B cell (primary cell): ENCODE measurements at places on chromosomes 4 and X. TPM values are rescaled to one million over a fixed set of nuclear protein-coding genes. Genes with fewer than 3 reads are reported as not detected.
A peak's percentile ranks its signal among the peaks of the same experiment; 100 is the strongest.

ABRAXAS1 gene
- total RNA-seq, result 34.4 and 38.4 TPM in 2 replicates

NAP1L3 gene
- 0.12 and 0.17 TPM in 2 replicates for total RNA-seq

NAA11 gene
- total RNA-seq, result not detected in 2 replicates

TMPRSS11D gene
- total RNA-seq, result not detected in 2 replicates

DNA sequence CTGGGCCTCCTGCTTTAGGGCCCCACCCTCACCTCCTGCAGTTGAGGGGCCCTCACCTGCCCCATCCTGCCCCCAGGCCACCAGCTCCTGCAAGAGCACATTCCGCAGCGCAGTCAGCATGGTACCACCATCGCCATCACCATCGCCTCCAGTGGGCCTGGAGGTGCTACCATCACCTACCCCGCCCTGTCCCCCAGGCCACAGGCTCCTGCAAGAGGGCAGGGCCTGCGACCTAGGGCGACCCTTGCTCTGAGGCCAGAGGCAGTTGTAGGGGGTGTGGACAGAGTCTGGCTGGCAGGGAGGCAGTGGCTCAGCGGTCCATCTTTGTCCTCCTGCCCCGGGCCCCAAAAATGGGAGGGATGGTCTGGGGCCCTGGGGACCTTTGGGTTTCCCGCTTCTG lies 3.9 kb upstream of the HAUS7 start:
- no peak overlapping the region for H3K4me3 ChIP-seq
- peak; percentile 21 for DNase-seq
- no peak overlapping the region for H3K27ac ChIP-seq
- H3K36me3 ChIP-seq, result no peaks in the 10 kb centered on the region

DNA sequence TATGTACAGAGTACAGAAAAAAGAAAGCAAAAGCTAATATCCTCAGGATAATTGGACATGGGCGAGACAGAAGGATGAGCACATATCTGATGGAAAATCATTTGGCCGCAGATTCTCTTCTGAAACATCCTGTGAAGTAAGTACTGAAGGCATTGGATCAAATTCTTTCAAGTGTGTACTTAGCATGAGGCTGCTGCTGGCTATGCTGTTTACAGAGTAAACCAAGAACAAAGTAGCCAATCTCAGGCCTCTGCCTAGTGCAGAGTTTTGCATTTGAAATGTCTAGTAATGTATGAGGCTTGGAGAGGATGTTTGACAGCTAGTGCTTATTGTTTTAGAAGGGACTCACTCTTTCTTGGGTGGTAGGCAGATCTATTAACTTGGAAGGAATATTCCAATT lies 128.5 kb downstream of the MAGEC2 start:
- no peaks in the 10 kb centered on the region for H3K27me3 ChIP-seq
- H3K4me3 ChIP-seq, result no peak overlapping the region
- no peaks in the 10 kb centered on the region for H3K4me1 ChIP-seq

- H3K36me3 ChIP-seq, result no peaks in the 10 kb centered on the region
- no peak for DNase-seq
- H3K27ac ChIP-seq, result no peak overlapping the region
- no peaks in the 10 kb centered on the region for H3K4me1 ChIP-seq
- no peak overlapping the region for H3K4me3 ChIP-seq
- no peaks in the 10 kb centered on the region for H3K27me3 ChIP-seq
These were observed 215.5 kb downstream of the GPAT3 start for GRCh38 chr4:83751336-83751949.

GRCh38 chr4:114041117-114041475 lies 61.6 kb upstream of the ARSJ start:
- no peaks in the 10 kb centered on the region for H3K4me1 ChIP-seq
- no peak overlapping the region for H3K27ac ChIP-seq
- H3K4me3 ChIP-seq, result no peak overlapping the region
- H3K27me3 ChIP-seq, result no peaks in the 10 kb centered on the region

DNA sequence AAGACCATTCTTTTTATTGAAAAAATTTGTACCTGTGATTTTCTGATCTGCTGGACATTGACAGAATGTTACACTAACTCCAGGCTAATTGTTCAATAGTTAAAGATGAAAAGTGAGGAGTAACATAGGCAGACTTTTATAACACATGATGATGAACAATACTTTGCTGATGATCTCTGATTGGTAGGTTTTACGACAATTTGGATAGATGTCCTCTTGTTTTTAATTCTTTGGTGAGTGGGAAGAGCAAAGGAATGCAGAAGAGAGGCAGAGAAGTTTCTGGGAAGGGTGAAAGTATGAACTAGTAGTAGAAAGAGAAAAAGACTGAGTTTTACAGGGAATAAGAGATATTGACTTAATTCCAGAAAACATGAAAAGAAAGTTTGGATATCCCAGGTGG lies 267.3 kb upstream of the HAND2 start:
- H3K27ac ChIP-seq, result no peak overlapping the region
- no peaks in the 10 kb centered on the region for H3K27me3 ChIP-seq
- DNase-seq, result no peak
- no peaks in the 10 kb centered on the region for H3K4me1 ChIP-seq

DNA sequence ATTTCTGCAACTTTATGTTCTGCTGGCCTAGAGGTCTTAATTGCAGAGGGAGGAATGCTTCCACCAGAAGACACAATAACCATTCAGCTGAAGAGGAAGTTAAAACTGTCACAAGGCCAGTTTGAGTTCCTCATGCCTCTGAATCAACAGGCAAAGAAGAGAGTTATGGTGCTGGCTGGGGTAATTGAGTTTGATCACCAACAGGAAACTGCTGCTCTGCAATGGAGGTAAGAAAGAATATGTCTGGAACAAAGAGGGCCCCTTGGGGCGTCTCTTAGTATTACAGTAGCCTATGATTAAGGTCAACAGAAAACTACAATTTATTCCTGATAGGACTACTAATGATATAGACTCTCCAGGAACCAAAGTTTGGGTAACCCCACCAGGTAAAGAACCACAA lies 744.0 kb downstream of the FSTL5 start:
- no peak overlapping the region for H3K27ac ChIP-seq
- H3K4me1 ChIP-seq, result no peaks in the 10 kb centered on the region
- no peaks in the 10 kb centered on the region for H3K36me3 ChIP-seq
- no peak overlapping the region for H3K4me3 ChIP-seq

DNA sequence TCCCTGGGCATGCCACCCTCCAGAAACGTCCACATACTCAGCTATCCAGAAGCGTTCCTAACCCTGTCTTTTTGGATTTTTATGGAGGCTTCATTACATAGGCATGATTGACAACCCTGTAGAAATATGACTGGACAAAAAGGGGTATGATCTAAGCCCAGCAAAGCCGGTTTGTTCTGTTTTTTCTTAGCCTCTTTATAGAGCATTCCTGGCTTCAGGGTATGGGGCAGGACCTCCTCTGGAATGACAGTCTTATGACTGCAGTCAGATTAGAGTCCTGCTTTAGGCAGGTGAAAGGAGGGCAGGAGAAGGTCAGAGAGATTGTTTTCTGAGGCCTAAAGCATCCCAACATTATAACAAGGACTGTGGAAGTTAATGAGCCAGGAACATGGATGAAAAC lies 137.4 kb downstream of the DCLK2 start:
- H3K27ac ChIP-seq, result no peak overlapping the region
- no peak for DNase-seq
- H3K4me1 ChIP-seq, result no peaks in the 10 kb centered on the region
- H3K36me3 ChIP-seq, result no peaks in the 10 kb centered on the region
- H3K4me3 ChIP-seq, result no peak overlapping the region

DNA sequence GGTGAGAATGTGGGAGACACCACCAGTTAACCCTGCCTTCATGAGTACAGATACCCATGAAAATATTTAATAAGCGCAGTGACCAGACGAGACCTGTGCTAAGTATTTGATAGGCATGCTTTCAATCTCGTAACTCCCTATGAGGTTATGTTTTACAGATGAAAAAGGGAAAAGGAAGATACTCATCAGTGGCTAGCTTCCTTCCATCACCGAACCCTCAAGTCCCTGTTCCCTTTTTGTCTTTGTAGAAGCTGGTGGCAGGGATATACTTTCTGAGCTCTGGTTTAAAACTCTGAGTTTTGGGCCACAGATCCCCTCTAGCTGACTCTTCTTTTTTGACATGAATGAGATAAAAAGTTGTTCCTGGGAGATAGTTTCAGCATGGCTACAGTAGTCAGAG lies 26.3 kb downstream of the AFF1 start:
- H3K27me3 ChIP-seq, result no peaks in the 10 kb centered on the region
- H3K27ac ChIP-seq, result peak overlapping the region; percentile 54
- H3K36me3 ChIP-seq, result no peaks in the 10 kb centered on the region
- H3K4me1 ChIP-seq, result peaks cover 59% of the 10 kb centered on the region

DNA sequence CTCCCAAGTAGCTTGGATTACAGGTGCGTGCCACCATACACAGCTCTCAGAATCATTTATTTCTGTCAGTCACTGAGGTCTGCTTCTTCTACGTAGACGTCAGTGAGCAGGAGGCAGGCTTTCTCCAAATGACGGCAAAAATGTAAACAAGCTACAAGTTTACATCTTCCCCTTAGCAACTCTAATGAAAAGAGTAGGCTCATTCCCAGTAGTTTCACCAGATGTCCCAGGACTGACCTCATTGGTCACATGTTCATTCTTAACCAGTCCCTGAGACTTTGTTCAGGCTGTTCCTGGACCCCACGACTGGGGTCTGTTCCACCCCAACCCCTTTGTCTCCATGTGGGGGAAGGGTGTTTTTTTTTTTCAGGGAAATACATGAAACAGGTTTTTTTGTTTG lies 67.1 kb downstream of the TENM3 start:
- no peak for DNase-seq
- no peak overlapping the region for H3K4me3 ChIP-seq
- no peaks in the 10 kb centered on the region for H3K27me3 ChIP-seq
- H3K36me3 ChIP-seq, result no peaks in the 10 kb centered on the region
- H3K4me1 ChIP-seq, result no peaks in the 10 kb centered on the region
- H3K27ac ChIP-seq, result no peak overlapping the region

GRCh38 chr4:71186566-71187403 lies 152.0 kb upstream of the SLC4A4 start:
- H3K4me1 ChIP-seq, result peaks cover 19% of the 10 kb centered on the region
- no peak overlapping the region for H3K27ac ChIP-seq
- H3K36me3 ChIP-seq, result no peaks in the 10 kb centered on the region

- peaks cover 18% of the 10 kb centered on the region for H3K4me1 ChIP-seq
- no peaks in the 10 kb centered on the region for H3K27me3 ChIP-seq
- H3K27ac ChIP-seq, result no peak overlapping the region
- no peaks in the 10 kb centered on the region for H3K36me3 ChIP-seq
- DNase-seq, result no peak
These were observed 99.9 kb upstream of the KLHL13 start for GRCh38 chrX:118216509-118216908.

GRCh38 chrX:52031371-52031770 lies 37.6 kb downstream of the MAGED4B start:
- H3K27me3 ChIP-seq, result no peaks in the 10 kb centered on the region
- H3K36me3 ChIP-seq, result no peaks in the 10 kb centered on the region
- no peak overlapping the region for H3K4me3 ChIP-seq
- no peak for DNase-seq
- H3K4me1 ChIP-seq, result no peaks in the 10 kb centered on the region

DNA sequence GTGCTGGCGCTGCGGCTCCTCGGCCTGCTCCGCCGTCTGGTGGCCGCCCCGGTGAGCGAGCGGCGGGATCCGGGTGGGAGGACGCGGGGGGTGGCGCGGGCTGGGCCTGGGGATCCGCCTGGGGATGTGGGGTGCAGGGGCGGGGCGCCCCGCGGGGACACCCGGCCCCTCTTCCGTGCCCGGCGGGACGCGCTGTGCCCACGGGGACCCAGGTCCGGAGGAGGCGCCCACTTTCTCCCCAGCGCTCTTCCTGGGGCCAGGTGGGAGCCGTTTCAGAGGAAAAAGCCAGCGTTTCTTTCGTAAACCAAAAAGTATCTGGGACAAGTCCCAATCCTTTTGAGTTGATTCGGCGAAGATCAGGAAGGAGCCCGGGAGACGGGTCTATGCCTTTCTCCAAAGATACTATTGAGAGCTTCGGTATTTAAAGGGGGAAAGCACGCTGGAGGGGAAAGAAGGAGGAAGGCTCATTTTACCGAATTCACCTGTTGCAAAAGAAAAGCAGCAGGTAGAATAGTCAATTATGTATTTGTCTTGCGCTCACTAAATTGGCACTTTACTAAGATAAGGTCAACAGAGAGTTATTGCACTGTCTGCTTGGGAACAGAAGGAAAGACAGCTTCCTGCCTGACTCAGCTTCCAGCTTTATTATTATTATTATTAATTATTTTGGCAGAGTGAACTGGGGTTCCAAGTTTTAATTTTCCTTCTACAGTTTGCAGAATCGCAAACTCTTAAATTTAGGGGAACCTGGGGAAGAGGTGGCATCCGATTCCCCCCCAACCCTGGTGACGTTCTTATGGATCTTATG lies 81.5 kb upstream of the CD99 start:
- H3K27me3 ChIP-seq, result no peaks in the 10 kb centered on the region
- peaks cover 8% of the 10 kb centered on the region for H3K36me3 ChIP-seq
- H3K27ac ChIP-seq, result peak overlapping the region; percentile 41

DNA sequence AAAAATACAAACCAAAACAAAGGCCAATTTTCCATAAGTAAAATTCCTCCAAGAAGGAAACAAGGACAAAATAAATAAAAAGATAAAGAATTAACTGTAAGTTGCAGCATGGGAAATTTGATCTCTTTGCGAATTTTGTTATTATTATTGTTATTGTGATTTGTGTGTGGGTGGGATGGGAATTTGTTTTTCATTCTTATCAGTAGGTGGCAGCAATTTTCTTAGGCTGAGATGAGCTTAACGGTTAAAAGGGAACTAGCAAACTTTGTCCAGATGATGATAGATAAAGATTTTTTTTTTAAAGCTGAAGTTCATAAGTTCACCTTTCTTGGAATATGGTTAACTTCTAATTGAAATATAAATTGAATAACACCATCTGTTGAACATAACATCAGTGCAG lies 83.2 kb upstream of the IL1RAPL2 start:
- no peak overlapping the region for H3K27ac ChIP-seq
- no peaks in the 10 kb centered on the region for H3K4me1 ChIP-seq
- no peaks in the 10 kb centered on the region for H3K27me3 ChIP-seq
- H3K36me3 ChIP-seq, result no peaks in the 10 kb centered on the region
- no peak overlapping the region for H3K4me3 ChIP-seq

GRCh38 chr4:52611030-52611555 lies 48.0 kb downstream of the USP46 start:
- H3K27ac ChIP-seq, result no peak overlapping the region
- no peaks in the 10 kb centered on the region for H3K4me1 ChIP-seq
- H3K27me3 ChIP-seq, result no peaks in the 10 kb centered on the region
- H3K36me3 ChIP-seq, result peaks cover 1% of the 10 kb centered on the region

DNA sequence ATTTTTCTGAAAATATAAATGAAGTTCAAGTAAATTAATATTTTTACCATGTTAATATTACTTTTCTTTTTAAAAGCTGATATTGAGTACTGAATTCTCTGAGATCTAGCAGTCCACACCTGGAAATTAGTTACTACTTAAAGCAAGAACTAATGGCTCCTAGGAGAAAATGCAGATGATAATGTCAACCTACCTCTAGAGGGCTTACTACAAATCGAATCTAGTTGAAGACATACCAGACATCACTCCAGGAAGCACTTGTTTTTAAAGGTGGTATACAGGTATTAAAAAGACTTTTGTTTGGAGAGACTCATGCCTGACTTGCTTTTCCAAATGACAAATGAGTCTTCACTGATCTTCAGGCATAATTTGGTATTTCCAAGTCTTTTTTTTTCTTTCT lies 516.4 kb upstream of the BOD1L1 start:
- no peak overlapping the region for H3K4me3 ChIP-seq
- H3K36me3 ChIP-seq, result no peaks in the 10 kb centered on the region
- H3K4me1 ChIP-seq, result no peaks in the 10 kb centered on the region
- no peaks in the 10 kb centered on the region for H3K27me3 ChIP-seq
- no peak for DNase-seq
